ENCODE measurements at places on chromosomes 11 and 22.

- peak; percentile 69 for DNase-seq
These were observed at the start of gene MYRF for GRCh38 chr11:61752117-61752924. Gene MYRF, plus strand, starts transcription at chr11:61752636. Its CDS starts 109 bp downstream, at chr11:61752745.

DNA sequence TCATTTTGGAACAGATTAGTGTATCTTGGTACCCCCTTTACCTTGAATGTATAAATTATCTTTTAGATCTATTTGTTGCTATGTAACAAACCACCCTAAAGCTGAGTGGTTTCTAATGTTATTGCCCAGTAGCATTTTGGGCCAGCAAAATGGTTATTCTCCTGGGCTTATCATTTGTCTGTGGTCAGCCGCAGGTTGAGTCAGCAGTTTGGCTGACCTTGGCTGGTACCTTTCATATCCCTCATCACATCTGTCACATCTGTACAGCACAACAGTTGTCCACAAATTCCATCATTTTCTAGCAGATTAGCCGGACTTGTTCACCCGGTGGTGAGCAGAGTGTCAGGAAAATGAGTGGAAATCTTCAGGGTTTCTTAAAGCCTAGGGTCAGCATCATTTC is 588.5 kb upstream of the ARHGAP42 start:
- DNase-seq, result no peak

- DNase-seq, result no peak
These were observed 478.5 kb upstream of the CCDC90B start for GRCh38 chr11:83764643-83765042.

DNA sequence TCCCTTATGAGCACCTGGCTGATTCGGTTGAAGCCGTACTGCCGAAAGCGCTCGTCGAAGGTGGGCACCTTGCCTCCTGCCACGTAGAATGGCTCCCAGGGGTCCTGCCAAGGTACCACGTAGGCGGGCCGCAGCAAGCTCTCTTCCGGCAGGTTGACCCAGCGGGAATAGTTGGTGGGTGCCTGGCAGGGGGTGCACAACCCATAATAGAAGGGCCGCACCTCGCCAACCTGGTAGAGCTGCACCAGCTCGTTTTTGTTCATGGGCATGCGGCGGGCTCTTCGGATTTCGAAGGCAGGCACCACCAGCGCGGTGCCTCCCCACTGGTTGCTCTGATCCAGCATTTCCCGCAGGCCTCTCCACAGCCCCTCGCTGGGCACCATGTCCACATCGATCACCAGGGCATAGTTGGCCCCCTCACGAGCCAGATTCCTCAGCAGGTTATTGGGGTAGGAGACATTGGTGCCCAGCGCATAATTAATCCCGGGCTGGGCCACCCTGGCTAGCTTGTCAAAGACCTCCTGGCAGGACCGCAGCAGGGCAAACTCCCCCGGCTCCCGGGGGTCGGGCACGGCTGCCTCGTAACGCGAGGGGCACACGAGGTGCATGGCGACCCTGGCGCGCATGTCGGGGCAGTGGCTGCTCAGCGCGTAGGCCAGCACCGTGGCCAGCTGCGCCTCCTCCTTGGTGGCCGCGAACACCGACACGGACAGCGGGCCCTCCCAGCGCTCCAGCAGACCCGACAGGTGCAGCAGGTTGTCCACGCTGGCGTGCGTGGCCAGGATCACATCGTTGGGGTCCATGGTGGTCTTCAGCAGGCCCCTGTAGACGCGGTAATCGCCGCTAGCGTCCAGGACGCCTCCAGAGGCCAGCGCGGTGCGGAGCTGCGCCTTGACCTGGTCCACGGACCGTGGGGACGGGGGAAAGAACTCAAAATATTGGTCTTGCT is 679 bp downstream of the B4GAT1 start:
- no peak for DNase-seq

DNA sequence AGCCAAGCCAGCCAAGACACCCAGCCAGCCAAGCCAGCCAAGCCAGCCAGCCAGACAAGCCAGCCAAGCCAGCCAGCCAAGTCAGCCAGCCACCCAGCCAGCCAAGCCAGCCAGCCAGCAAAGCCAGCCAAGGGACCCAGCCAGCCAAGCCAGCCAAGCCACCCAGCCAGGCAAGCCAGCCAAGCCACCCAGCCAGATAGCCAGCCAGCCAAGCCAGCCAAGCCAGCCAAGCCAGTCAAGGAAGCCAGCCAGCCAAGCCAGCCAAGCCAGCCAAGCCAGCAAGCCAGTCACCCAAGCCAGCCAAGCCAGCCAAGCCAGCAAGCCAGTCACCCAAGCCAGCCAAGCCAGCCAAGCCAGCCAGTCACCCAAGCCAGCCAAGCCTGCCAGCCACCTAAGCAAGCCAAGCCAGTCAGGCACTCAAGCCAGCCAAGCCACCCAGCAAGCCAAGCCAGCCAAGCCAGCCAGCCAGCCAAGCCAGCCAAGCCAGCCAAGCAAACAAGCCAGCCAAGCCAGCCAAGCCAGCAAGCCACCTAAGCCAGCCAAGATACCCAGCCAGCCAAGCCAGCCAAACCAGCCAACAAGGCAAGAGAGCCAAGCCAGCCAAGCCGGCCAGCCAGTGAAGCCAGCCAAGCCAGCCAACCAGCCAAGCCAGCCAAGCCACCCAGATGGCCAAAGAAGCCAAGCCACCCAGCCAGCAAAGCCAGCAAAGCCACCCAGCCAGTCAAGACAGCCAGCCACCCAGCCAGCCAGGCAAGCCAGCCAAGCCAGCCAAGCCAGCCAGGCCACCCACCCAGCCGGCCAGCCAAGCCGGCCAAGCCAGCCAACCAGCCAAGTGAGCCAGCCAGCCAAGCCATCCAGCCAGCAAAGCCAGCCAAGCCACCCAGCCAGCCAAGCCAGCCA is 33.3 kb downstream of the CCT8L2 start:
- no peak for DNase-seq

GRCh38 chr11:57502870-57503269 is 12.6 kb downstream of the SLC43A1 start:
- DNase-seq, result no peak

GRCh38 chr11:95135155-95135554 is 45.5 kb downstream of the ENDOD1 start:
- DNase-seq, result no peak

DNA sequence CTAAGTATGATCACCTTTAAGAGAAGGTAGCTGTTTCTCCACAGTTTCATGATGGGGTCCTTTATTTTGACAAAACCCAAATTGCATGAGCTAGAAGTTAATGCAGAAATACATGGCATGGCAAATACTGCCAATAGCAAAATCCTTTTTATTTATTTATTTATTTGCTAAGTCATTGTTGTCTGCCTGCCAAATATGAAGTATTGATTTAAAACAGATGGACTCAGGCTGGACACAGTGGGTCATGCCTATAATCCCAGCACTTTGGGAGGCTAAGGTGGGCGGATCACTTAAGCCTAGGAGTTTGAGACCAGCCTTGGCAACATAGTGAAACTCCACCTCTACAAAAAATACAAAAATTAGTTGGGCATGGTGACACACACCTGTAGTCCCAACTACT is 52.4 kb downstream of the LARGE2 start:
- no peak for DNase-seq

- no peak for DNase-seq
These were observed 8.2 kb upstream of the LAYN start for GRCh38 chr11:111532365-111532709.

GRCh38 chr22:50218996-50219727 is 18.4 kb downstream of the SELENOO start:
- DNase-seq, result no peak

- DNase-seq, result no peak
These were observed 24.5 kb upstream of the CACNG2 start for GRCh38 chr22:36727927-36728488.

- peak; percentile 42 for DNase-seq
These were observed 3.4 kb downstream of the PTPRJ start for GRCh38 chr11:47983464-47984397.

GRCh38 chr11:66861038-66861773 is 4.3 kb downstream of the LRFN4 start:
- no peak for DNase-seq

DNA sequence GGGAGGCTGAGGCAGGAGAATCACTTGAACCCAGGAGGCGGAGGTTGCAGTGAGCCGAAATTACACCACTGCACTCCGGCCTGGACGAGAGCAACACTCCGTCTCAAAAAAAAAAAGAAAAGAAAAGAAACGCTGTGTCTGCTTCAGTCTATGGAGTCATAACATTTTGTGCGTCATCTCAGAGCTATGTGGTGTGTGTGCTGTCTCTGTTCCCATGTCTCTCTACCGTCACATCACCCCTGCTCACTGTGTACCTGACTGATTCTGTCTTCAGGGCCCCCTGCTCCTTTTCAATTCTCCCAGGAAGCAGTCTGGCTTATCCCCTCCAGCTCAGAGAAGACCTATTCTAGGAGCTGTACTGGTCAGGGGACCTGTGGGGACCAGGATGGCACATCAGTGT is 7.0 kb downstream of the BACE1-AS start:
- DNase-seq, result no peak

DNA sequence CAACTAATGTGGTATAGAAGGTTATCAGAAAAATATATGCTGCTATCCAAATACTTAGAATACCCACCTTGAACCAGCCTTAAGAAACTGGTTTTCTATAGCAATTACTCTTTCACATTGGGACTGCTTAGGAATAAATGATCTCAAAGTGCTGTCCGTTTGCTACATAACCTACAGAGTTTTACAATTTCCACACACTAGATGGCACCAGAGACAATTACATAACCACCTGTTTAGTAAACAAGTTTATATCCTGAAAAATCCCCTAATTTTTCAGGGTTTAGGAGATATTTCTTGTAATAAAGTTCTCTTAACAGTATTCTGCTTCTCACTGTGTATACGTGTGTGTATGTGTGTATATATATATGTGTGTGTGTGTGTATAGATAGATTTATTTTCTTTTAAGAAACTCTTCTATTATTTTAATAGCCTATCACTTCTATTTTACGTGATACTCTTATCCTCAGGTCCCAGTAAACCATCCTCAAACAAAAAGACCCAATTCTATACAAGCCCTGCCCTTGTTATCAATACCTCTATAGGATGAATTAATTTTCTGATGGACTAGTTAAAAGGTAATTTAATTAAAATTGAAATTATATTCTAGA is 6.7 kb upstream of the OR5I1 start:
- DNase-seq, result no peak

- no peak for DNase-seq
These were observed 77.7 kb downstream of the LINC01488 start for GRCh38 chr11:69559181-69559580.

DNA sequence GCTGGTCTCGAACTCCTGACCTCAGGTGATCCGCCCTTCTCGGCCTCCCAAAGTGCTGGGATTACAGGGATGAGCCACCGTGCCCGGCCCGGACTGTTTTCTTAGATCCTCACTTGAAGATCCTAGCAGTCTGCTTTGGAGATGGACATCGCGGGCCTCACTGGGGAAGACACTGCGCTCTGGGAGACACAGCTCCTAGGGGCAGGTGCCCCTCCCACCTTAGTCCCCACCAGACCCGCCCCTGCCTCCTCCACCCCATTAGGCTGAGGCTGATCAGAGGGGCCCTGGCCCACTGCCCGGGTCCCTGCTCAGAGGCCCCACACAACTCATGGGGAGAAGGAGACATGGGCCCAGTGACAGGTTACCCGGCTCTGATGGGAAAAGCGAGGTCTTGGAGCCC is 11.3 kb upstream of the LTO1 start:
- DNase-seq, result no peak

- DNase-seq, result no peak
These were observed 116.0 kb upstream of the DDI1 start for GRCh38 chr11:103920449-103920848.

DNA sequence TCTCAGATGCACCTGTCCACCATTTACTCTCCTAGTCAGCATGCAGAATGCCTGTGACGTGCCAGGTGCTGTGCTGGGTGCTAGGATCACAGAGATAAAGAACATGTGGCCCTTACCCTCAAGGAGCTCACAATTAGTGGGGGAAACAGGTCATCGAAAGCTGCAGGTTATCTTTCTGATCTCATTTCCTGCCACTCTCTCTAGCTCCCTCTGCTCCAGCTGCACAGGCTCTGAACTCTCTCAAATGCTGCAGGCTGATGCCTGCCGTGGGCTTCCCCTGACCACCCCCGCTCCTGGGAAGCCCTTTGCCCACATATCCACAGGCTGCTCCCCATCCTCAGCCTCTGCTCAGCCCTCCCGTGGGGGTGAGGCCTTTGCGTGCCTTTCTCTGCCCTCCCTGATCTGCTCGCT is 29.6 kb downstream of the SHANK3 start:
- DNase-seq, result peak; percentile 13

GRCh38 chr22:17728786-17729185 is 45.5 kb downstream of the BID start:
- no peak for DNase-seq

GRCh38 chr11:95256321-95256779 is 25.3 kb upstream of the SESN3 start:
- DNase-seq, result no peak

Measured in natural killer cell (primary cell).